ENCODE measurements at places on chromosomes 1 and 21. TPM values are rescaled to one million over a fixed set of nuclear protein-coding genes. Genes with fewer than 3 reads are reported as not detected.
A peak's percentile ranks its signal among the peaks of the same experiment; 100 is the strongest.

- no peak for DNase-seq
Measured at GRCh38 chr1:118862755-118863154, 125.4 kb downstream of the TBX15 start.

GRCh38 chr21:25509862-25510261 is 97.4 kb downstream of the MRPL39 start:
- no peak for DNase-seq

DNA sequence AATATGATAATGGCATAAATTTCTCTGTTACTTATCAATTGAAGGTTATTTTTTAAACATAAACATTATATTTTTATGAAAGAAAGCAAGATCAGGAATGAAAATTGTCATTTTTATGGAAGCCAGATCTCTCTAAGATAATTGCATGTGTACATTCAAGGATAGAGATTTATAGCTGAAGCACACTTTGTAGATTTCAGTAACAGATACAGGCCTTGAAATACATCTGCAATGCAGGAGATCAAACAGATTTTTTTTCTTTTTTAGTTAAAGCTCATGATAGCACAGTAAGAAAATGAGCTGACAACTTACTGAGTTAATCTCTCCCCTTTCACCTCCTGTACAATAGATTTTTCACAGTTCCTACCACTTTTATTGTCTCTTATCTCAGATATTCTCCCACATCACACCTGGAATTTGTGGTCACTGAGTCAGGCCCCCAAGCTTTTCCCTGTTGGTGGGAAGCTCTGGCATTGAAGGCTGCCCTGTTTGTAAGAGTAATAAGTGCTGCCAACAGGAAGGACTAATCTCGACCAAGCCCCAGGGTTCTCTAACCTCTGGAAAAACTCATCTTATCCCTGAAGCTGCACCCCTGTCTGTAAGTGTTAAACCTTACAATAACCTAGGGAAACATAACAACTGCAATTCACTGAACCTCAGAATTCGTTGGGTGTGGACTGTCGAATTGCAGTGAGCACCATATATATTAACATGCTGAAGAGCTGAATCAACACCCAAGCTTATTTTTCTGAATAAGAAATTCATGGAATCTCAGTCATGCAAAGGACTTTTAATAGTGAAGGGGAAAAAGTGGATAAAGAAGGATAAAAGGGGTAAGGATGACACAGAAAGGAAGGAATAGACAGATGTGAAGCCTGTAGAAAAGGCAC is 599.0 kb downstream of the LMO4 start:
- DNase-seq = no peak

DNA sequence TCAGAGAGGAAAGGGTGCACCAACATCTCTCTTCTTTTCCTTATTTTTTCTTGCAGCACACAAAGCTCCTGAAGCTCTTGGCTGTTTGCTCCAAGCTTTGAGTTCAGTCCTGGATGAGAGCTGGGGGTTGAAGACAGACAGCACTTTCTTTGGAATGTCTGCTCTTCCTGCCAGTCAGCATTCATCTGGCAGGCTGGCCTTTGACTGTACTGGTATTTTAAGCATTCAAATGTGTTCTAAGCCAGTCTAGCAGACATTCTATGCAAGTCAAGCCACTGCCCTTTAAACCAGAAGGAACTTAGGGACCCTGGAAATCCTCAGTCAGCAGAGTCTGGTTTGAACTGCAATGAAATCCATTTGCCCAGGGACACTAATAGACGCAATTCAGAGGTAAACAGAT is 45.0 kb downstream of the XCL1 start:
- DNase-seq = no peak

- no peak for DNase-seq
Measured at GRCh38 chr1:204382714-204383083, 23.0 kb upstream of the PLEKHA6 start.

GRCh38 chr1:85502625-85503083 is 37.7 kb upstream of the DDAH1 start:
- DNase-seq = peak; percentile 37

DNA sequence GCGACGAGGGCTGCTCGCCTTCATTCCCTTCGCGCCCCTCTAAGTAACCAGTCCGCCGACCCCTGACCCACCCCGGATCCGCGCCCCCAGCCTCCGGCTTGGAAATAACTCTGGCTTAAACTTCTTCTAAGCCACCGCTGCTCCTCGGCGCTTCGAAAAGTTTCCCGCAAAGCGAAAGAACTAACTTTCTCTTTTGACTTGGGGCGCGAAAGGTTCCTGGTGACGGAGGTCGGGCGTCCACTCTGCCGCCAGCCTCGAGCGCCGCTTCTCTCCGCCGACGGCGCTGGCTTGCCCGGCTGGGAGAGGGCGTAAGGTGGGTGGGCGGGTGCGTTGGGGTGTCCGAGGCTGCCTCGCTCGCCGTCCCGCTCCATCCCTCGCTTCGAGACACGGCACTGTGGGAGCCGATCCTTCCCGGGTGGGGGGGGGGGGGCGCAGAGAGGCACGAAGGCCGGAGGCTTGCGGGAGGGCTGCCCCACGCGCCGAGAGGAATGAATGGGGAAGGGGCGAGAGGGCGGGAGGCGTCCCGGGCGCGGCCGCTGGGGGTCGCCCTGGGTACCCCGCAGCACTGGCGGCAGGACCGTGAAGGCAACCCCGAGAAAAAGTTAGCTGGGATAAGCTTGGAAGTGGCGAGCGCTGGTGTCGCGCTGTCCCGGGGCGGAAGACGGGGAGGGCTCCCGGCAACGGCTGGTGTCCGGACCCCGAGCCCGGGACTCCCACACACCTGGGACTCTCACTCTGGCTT is 569 bp downstream of the ATF3 start:
- peak; percentile 89 for DNase-seq

- no peak for DNase-seq
Measured at GRCh38 chr1:42195841-42196240, 31.3 kb upstream of the GUCA2A start.

GRCh38 chr1:178908358-178908757 is 37.5 kb upstream of the ANGPTL1 start:
- DNase-seq = no peak

DNA sequence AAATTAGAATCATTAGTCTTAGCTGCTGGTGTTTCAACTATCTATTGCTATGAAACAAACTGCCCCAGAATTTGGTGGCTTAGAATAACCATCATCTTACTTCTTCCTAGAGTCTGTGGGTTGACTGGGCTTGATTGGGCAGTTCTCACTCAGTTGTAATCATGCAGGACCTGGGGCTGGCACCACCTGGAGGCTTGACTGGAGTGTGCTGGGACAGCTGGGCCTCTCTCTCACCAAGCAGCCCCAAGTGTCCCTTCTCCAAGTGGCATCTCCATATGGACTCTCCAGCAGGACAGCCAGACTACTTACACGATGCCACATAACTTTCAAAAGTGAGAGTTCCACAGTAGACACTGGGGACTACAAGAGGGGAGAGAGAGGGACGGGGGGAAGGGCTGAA is 140.3 kb upstream of the ATP1B1 start:
- DNase-seq = no peak

DNA sequence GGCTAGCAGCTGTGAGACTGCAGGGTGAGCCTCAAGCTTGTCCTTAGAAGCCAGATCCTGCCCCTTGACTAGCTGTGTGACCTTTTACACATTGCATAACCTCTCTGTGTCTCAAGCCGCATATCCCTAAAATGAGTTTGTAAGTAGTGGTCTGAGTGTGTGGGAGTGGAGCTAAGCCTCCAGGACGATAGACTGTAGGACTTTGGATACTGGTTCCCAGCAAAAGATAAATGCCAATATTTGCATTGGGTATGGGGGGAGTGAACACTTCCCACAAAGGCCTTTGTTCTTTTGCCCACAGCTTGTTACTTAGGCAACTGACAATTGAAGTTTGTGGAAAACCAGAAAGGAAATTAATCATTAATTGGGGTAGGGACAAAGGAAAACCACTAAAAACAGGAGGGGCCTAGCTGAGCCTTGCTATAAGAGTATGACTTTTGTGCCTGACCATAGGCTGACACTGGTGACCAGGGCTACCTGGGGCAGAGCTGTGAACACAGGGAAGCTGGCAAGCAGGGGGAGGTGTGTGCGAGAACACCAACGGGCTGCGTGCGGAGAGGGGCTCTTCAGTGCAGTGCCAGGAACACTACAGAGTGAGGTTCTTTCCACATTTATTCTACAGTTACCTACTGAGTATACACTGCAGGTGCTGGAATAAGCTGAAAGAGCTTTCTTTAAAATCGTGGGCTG is 102.4 kb upstream of the ETV3 start:
- no peak for DNase-seq

GRCh38 chr1:94580367-94581115 is 39.0 kb upstream of the F3 start:
- DNase-seq = no peak

- DNase-seq = no peak
Measured at GRCh38 chr1:154822717-154823116, 47.4 kb downstream of the KCNN3 start.

GRCh38 chr21:8993943-8994639 is 1527.3 kb upstream of the TPTE start:
- DNase-seq = no peak

DNA sequence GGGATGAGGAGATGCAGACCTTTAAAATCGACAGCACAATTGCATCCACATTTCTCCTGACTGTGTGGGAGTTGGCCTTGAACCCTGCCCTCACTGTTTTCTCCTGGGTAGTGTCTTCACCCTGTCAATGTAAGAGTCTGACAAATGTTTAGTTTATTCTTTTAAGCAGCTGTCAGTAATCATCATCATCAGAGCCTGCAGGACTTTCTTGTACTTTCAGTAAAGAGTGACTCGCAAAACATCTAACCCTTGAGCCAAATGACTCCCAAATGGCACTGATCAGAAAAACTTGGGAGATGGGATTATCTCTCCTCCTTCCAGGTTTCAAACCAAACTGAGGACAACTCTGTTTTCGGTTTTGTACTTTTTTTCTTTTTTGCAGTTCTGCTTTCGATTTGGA is 460.2 kb downstream of the KIF26B start:
- no peak for DNase-seq

- no peak for DNase-seq
Measured at GRCh38 chr1:243413431-243414151, 157.8 kb downstream of the SDCCAG8 start.

- no peak for DNase-seq
Measured at GRCh38 chr1:42259739-42260064, 75.3 kb downstream of the FOXJ3 start.

DNA sequence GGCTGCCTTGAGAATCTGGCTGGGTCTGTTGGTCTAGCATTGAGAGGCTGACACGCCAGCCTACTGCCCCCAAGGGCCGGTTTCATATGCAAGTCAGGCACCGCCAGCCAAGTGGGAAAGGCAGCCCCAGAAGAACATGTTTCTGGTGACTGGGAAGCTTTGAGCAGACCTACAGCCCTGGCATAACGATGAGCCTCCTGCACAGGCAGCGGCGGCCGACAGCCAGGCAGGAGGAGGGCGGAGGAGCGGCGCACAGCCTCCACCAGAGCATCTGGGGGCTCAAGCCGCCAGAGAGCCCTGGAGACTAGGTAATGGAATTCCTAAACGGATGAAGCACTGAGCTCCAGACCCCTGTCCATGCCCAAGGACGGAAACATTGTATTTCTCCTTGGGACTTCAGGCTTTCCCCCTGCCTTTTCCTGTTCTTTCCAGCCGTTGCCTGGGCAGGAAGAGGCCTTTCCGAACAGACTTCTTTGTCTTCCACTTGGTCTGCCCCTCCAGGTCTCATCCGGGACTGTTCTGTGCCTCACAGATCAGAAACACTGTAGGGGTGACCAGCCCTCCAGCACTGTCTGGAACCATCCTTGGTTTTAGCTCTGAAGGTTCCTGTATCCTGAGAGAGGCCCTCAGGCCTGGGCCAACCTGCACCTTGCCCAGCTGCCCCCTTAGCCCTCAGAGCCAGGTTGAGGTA is 59.5 kb downstream of the IRF2BP2 start:
- no peak for DNase-seq

GRCh38 chr1:86872086-86872485 is 41.8 kb downstream of the SELENOF start:
- DNase-seq = no peak

GRCh38 chr1:208615371-208615770 is 371.2 kb upstream of the PLXNA2 start:
- no peak for DNase-seq

- DNase-seq = peak; percentile 94
Measured at GRCh38 chr21:44299458-44300261, at the start of gene PFKL. Gene PFKL (plus strand): TSS chr21:44300053. CDS start chr21:44300106, 53 bp downstream.

DNA sequence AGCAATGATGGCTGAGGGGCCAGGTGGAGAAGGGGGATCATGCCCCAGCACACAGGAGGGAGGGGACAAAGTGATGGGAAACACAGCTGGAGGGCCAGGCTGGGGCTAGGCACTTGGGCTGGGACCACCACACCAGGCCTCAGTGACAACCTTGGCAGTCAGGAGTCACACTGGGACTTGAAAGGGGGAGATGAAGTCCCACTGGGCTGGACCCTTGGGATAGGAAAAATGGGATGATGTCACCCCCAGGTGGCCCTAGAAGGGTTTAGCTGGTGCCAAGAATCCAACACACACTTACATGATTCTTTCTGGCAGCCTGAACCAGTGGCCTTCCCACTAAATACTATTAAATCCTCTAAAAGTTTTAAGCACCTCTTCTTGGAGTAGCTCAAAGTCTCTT is 17.1 kb downstream of the ZBTB17 start:
- no peak for DNase-seq

DNA sequence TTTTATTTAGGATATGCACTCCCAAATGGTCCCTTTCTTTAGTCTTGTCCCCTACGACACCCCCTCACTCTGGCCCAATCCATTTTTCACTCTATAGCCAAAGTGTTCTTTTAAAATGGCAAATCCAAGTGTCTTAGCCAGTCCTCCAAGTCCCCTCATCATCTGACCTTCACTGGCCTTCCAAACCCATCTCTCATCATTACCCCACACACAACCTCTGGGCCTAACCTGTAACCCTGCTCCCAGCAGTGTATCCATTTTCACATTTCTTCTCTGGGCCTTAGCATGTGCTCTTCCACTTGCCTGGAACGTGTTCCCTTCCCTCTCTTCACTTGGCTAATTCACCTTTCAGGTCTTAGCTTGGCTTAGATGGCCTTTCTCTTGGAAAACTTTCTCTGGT is 6.5 kb upstream of the ARL8A start:
- DNase-seq = no peak

DNA sequence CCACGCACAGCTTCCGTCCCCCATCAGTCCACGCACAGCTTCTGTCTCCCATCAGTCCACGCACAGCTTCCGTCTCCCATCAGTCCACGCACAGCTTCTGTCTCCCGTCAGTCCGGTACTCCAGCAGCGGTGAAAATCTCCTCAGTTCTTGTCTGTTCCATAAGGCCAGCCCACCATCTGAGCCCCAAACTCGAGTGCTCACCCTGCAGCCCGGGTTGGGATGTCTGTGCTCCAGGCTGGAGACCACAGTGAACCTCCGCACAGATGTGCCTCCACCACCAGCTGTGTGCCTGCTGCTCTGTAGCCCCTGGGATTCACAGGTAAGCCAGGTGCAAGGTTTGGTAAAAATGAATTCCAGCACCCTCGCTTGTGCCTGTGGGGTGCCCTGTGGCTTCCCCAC is 258.6 kb downstream of the NPHP4 start:
- no peak for DNase-seq

- no peak for DNase-seq
Measured at GRCh38 chr1:166379447-166379846, 212.6 kb upstream of the FAM78B start.

WNT9A gene
- total RNA-seq = 3.2 TPM

OR2M3 gene
- total RNA-seq = not detected

GNG12 gene
- total RNA-seq = 48.1 TPM

PGLYRP4 gene
- not detected for total RNA-seq

AKNAD1 gene
- total RNA-seq = not detected

TOMM40L gene
- 32.7 TPM for total RNA-seq

CYP4B1 gene
- total RNA-seq = not detected

CTSK gene
- 170 TPM for total RNA-seq

HUNK gene
- total RNA-seq = 3.2 TPM

DMBX1 gene
- 4.2 TPM for total RNA-seq

OR2L2 gene
- total RNA-seq = not detected

NVL gene
- total RNA-seq = 49.3 TPM

TEX38 gene
- not detected for total RNA-seq

PPP2R5A gene
- total RNA-seq = 72.5 TPM

MATN1 gene
- 0.76 TPM for total RNA-seq
